Activated T-helper 1 cell treated with anti-CD3 and anti-CD28 coated beads, Interleukin-2, amount 50 U/mL, for 16 hours (primary cell): ENCODE measurements at places on chromosomes 6 and 20.

- DNase-seq, result peak; percentile 71
Measured at GRCh38 chr6:13795041-13795750, 19.2 kb downstream of the MCUR1 start.

GRCh38 chr6:5511954-5512353 lies 250.6 kb downstream of the FARS2 start:
- DNase-seq, result no peak

GRCh38 chr6:134324141-134324540 lies 6.2 kb upstream of the SGK1 start:
- no peak for DNase-seq

DNA sequence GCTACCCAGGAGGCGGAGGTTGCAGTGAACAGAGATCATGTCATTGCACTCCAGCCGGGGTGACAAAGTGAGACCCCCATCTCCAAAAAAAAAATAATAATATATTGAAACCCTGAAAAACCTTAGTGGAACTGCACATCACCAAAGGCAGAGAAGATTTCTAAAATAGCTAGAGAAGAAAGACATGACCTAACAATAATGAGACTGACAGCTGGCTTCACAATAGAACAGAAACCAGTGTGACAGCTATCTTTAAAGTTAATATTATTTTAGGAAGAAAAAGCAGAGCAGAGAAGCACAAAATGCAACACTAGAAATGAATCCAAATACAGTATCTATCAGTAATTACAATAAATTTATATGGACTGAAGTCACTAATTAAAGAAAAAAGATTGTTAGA lies 67.1 kb upstream of the FLRT3 start:
- no peak for DNase-seq

GRCh38 chr6:73722318-73723060 lies 26.5 kb downstream of the CD109 start:
- DNase-seq, result no peak

DNA sequence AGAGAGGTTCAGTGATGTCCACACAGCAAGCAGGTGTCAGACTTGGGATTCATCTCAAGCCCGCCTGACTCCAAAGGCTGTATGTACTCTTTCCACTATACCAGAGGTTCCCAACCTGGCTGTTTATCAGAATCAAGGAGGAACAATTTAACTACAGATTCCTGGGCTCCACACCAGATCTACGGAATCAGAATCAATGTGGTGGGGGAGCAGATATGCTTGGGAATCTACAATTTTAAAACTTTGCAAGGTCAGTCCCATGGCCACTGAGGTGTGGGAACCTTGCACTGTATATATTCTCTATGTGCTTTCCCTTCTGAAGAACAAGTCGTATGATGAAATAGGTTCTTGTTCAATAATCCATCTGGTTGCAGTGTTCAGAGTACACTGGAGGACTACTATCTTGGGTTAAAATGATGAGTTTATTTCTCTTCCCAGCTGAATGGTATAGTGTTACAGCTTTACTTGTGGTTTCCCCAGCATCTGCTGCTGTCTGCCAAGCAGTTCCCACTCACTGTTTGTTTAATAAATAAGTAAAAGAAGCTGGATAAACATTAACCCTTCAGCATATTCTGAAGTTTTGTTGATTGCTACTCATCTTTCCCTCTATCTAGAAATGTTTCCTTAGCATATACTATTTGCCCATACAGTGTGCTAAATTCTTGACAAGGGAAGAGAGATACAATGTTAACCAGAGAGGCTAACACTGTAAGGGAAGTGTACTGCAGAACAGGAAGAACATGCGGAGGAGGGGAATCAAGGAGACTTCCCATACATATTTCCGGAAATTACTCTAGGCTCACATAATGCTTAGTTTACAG lies 9.9 kb downstream of the TTI1 start:
- DNase-seq, result no peak

DNA sequence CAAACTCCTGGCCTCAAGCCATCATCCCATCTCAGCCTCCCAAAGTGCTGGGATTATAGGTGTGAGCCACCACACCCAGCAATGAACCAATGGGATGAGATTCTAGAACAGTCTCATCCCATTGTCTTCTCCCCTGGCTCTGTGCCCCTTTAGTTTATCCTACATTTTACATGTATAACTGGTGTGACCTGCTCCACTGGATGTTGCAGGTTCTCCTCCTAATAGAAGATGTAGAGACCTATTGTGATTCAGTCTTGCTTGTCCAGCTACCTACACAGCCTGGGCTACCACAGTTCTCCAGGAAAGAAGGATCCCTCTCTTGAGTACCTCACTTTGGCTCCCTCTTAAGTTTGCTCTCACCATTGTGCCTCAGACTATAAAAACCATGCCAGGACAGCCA lies 2.0 kb upstream of the FKBPL start:
- DNase-seq, result no peak

- no peak for DNase-seq
Measured at GRCh38 chr6:148890652-148891404, 144.0 kb downstream of the UST start.

- DNase-seq, result no peak
Measured at GRCh38 chr20:62758226-62758912, 37.9 kb upstream of the MRGBP start.

GRCh38 chr6:15593798-15594197 lies 69.0 kb downstream of the DTNBP1 start:
- no peak for DNase-seq

- no peak for DNase-seq
Measured at GRCh38 chr20:53662595-53662994, 69.0 kb upstream of the ZNF217 start.

DNA sequence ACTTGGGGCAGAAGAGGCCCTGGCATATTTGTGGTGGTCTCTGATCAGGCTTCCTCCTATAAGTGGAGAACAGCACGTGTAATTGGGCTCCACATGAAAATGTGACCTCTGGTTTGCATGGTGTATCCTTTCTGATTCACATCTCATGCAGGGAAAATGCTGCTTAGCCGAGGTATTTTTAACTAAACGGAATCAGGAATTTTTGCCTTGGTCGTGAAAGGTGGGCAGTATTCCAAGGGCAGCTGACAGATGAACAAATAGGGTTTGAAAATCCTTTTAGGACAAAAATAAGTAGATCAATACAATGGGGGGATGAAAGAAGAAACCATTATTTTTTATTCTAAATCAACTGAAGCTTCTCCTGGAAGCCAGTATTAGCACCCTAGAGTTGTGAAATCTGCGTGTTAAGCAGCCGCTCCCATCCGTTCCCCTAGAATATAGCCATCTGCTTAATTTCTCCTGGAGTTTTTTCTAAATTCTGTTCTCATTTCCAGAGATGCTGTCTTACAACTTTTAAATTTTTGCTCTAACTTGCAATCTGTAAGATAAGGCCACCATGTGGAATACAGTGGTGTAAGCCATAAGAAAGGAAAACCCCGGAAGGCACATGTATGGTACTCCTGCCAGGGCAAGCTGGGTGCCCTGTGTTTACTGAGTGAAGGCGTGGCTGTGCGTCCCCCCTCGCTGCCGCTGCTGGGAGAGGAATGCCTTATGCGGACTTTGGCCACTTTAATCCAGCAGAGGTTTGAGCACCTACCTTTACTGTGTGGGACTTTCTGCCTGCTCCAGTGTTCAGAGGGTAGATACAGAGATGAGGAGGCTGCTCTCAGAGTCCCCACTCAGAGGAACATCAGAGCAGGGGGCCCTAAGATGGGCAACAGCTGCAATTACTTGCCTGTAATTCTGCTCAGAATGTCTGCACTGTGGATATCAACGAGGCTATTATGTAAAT lies 52.4 kb downstream of the SYNJ2 start:
- no peak for DNase-seq

DNA sequence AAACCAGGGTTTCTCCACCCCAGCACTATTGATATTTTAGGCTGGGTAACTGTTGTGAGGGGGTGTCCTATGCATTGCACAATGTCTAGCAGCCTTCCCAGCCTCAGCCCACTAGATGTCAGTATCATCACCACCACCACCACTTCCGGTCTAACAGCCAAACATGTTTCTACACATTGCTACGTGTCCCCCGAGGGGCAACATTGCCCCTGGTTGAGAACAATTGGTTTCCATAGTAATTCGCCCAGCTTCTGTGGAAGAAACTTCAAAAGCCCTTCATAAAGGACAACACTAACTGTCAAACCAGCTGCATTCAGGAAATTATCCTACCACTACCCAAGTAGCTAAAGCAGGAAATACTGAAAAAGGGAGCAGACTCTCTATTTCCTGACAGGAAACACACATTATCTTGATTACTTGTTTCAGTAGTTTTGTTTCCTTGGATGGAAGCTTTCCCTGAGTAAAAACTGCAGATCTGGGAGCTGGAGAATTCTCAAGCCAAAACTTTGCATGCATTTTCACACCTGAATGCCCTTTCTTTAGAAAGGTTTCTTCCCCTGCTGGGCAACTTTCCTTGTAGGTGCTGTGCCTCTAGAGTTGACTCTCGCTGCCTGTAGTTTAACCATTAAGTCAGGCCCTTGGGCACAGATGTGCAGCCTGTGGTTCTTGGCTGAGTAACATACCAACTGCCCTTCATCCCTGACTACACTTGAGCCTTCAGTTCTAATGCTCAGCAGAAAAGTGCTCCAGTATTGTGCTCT lies 23.6 kb downstream of the PKHD1 start:
- peak; percentile 27 for DNase-seq

DNA sequence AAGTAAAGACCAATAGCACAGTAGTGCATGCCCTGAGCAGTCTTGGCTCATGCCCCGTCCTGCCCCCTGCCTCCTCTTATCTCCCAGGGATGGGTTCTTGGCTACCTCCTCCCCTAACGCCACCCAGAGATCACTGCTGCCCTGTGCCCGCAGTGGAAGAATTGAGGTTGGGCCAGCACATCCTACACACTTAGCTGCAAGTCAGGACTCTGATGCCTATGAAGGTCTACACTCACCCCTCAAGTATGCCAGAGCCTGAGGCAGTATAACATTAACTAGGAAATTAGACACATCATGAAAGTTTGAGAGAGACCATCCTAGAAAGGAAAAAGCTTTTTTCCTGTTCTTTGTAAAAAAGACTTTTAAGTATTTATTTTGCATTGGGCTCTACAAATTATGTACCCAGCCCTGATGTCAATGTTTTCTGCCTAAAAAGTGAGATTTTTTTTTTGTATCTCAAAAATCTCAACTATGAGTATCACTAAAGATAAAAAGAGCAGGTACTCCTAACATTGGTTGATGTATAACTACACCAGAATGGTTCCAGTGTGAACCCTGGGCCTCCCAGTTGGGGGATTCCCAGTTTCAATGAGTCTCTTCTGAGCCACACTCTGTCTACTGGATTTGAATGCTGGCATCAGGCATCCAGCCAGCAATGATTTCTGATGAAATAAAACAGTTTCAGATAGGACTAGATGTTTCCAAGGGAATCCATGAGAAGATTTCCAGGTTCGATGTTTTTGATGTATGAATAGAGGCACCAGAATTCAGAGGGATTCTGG lies 115.4 kb downstream of the ISM1 start:
- DNase-seq, result no peak

GRCh38 chr6:122361314-122361979 lies 38.0 kb upstream of the HSF2 start:
- DNase-seq, result no peak

DNA sequence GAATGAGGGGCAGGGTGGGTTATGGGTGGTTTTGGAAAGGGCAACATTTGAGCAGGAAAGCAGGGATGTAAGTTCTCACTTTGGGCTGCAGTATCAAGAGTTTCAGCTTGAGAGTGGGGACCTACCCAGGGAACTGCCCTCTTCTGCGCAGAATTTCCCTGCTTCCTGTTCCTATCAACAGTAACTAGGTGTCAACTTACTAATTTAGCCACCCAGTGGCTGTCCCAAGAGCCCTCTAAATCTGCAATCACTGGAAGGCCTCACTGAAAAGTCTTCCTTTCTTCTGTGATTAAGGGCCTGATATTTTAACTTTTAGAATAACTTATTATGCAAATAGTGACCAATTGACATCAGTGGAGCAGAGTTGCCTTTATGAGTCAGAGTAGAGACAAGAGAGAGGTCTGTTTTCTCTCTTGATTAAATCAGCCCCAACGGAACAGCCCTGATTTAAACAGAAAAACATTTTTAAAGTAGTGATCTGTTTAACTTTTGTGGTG lies 118.2 kb upstream of the RIPOR2 start:
- no peak for DNase-seq

GRCh38 chr20:44711237-44711636 lies 3.9 kb upstream of the CCN5 start:
- no peak for DNase-seq

GRCh38 chr6:34349211-34349610 lies 43.3 kb downstream of the NUDT3 start:
- no peak for DNase-seq

DNA sequence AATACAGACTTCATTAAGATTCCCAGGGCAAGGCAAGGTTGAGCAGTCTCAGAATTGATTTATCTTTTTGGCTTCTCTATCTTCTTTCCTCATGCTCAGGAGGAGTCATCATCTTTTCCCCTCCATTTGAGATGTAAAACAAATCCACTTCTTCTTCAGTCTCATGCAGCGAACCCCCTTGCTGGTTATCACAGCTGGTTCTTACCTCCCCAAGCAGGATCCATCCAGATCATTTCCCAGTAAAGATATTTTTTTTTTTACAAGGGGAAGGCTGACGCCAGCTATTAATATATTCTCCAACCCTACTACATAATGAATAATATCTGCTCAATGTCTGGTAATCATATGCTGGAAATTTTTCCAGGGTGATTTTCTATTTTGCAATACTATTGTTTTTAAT lies 508.9 kb upstream of the NOX3 start:
- DNase-seq, result no peak

DNA sequence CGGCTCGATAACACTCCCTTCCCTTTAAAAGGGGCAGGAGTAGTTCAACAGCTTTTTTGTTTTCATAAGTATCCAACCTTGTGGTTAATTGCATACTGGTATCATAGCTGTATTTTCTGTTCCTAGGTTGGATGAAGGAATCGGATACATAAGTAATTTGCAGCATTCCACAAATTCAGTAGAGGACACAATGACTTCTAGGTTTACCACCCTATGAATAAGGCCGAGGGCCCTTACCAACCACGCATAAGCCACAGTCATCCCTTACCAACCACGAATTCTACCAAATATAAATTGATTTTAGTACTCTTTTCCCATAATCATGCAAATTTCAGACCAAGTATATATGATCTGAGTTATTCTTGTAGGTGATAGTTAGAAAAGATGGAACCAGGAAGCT lies 36.3 kb downstream of the MCUR1 start:
- no peak for DNase-seq

- DNase-seq, result no peak
Measured at GRCh38 chr6:24997231-24997630, 61.5 kb upstream of the RIPOR2 start.
